Amygdala (tissue), 56 donors: ENCODE measurements at places on chromosomes 7 and 10.

DNA sequence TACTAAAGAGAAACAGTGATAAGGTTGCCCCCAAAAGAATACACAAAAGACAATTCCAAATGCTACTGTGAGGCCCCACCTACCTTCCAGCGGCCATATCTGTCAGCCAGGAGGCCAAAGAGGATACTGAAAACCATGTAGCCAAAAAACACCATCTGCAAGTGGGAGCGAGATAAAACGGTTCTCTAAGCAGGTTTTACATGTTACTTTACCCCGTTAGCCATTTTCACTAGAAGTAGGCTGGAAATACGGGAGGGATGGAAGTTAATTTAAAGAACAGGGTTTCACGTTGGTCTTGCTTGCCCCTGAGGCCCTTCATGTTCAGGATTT is 38.2 kb downstream of the SVOPL start:
- no peak for DNase-seq

DNA sequence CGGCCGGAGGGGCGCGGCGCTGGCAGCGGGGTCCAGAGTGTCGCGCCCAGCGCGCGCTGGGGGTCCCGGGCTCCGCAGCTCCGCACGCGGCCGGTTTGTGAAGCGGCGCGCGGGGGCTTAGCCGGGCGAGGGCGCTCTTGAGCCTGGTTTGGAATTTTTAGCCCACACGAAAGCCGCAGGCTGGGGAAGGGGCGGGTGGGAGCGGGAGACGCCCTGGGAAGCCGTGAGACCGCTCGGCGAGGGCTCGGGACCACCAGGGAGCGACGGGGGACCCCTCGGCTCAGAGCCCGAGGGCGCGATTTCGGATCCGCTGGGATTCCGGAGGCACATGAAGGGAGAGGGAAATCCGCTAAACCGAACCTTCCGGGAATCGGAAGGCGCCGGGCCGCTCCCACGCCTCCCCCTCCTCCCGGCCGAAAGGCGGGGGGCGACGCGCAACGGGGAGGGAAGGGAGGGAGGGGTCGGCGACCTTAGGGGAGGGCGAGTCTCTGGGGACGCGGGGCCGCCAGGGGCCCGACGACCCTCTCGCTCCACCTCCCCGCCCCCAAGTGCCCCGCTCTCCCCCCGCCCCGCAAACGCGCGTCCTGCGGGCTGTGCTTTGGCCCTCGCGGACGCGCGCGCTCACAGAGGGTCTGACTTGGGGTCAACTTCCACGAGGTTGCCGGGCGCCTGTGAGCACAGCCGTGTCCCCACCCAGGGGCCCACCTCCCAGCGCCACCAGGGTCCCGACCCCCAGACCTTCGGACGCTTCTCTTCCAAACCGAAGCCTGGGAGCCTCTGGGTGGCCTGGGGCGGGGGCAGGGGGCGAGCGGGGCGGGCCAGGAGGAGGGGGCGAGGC is 5.1 kb upstream of the ELFN1 start:
- no peak for DNase-seq

DNA sequence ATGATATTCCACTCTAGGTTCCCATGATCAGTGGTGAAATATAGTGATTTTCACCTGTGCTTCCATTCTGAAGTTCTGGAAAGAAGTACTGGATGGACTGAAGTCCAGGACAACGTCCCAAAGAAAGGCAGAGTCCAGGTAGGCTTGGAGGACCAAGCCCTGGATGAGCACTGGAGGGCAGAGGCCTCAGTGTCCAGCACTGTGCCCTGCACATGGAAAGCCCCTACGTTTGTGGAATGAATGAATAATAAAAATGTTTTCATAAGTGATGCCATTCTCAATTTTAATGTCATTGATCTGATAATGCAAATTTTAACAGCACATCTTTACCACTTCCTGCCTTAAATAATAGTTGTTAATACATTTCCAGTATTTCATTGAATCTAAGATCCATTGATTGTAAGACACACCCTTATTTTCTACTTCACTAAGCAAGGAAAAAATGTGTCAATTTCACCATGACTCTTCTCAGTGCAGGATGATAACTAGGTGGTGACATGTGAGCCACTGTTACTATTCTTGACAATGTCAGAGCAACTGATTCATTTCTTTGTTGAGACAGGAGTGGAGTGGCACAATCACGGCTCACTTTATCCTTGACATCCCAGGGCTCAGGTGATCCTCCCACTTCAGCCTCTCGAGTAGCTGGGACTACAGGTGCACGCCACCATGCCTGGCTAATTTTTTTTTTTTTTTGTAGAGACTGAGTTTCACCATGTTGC is 35.2 kb downstream of the ZNF783 start:
- DNase-seq: no peak

DNA sequence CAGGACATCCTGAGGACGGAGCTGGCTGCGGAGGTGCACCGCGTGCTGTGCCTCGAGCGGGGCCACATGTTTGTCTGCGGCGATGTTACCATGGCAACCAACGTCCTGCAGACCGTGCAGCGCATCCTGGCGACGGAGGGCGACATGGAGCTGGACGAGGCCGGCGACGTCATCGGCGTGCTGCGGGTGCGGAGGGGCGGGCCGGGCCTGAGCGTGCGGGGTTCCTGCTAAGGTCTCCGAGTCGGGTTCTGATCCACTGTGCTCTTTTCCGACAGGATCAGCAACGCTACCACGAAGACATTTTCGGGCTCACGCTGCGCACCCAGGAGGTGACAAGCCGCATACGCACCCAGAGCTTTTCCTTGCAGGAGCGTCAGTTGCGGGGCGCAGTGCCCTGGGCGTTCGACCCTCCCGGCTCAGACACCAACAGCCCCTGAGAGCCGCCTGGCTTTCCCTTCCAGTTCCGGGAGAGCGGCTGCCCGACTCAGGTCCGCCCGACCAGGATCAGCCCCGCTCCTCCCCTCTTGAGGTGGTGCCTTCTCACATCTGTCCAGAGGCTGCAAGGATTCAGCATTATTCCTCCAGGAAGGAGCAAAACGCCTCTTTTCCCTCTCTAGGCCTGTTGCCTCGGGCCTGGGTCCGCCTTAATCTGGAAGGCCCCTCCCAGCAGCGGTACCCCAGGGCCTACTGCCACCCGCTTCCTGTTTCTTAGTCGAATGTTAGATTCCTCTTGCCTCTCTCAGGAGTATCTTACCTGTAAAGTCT is 10.4 kb downstream of the ATG9B start:
- DNase-seq: peak; percentile 34
